ENCODE measurements at places on chromosomes 4 and X. TPM values are rescaled to one million over a fixed set of nuclear protein-coding genes. Genes with fewer than 3 reads are reported as not detected.
A peak's percentile ranks its signal among the peaks of the same experiment; 100 is the strongest.

GRCh38 chr4:163772238-163772637 is 277.7 kb downstream of the TMA16 start:
- DNase-seq: no peak

DNA sequence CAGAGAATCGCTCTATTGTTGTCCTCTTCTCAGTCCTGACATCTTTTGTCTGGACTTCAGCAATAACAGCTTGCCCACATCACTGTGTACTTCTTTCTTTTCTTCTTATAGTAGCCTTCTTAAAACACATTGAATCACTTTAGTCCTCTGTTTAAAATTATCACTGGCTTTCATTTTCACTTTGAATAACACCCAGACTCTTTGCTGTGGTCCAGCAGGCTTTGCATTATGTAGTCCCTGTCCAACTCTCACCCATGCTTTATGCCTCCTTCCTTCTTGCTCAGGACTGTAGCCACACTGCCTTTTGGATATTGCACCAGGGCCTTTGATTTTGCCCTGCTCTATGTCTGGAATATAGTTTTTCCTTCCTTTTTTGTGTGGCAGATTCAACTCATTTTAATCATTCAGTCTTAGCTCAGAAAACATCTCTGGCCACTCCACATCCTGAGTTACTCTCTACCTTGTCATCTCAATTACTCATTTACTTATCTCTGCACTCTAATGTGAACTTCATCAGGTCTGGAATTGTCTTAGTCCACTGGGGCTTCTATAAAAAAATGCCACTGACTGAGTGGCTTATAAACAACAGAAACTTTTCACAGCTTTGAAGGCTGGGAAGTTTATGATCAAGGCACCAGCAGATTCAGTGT is 168.2 kb downstream of the C4orf33 start:
- no peak for DNase-seq

DNA sequence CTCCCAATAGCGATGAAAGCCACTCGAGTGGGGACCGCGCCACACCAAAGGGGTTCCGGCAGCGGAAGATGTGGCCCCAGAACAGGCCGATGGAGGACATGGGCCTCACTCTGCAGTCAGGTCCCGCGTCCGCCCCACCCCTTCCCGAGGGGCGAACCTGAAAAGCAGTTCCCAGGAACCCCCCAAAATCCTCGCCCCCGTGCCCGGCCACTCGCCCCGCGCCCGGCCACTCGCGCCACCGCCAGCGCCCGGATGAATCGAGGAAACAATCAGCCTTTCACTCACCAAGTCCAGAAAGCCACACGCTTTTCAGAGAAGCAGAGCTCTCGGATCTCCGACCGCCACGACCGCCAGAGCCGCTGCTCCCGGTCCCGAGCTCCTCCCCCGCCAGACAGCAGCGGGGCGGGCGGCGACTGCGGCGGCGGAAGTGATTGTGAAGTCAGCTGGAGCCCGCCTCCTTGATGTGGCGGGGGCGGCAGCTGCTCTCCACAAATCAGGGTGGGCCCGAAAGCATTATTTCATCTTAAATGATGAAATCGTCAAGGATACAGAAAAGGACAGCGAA is at the start of gene PJA1:
PJA1 (minus strand) TSS at position 367 of the 565 bp plus-strand sequence. CDS start 2,380 bp downstream, outside the sequence.
- peak; percentile 73 for DNase-seq

DNA sequence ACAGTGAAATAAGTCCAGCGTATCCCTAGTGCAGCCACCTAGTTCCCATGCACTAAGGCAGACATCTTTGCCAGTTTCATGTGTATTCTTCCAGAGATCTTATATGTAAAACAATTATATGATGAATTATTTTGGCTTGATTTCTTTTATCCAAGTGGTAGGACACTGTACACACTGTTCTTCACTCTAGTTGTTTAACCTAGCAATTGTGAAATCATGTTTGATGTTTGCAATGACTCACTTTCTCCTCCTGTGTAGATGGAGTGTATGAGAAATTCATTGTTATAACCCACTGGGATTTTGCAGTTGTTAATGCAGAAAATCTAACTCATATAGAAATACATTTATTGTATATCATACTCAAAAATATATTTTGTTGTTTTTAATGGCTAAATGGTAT is 17.5 kb upstream of the TBC1D1 start:
- DNase-seq: no peak

- DNase-seq: no peak
These were observed 123.8 kb downstream of the ELOVL6 start for GRCh38 chr4:110074570-110074969.

The EDNRA gene
- total RNA-seq: 0.16 TPM

The GAB1 gene
- 1.2 TPM for total RNA-seq

The SPP1 gene
- not detected for total RNA-seq

The ADD1 gene
- 77.3 TPM for total RNA-seq

The SLITRK4 gene
- total RNA-seq: 0.10 TPM

All from MG63 (cell line).